T1000 (cell line): ENCODE measurements at places on chromosomes 5 and 9.

DNA sequence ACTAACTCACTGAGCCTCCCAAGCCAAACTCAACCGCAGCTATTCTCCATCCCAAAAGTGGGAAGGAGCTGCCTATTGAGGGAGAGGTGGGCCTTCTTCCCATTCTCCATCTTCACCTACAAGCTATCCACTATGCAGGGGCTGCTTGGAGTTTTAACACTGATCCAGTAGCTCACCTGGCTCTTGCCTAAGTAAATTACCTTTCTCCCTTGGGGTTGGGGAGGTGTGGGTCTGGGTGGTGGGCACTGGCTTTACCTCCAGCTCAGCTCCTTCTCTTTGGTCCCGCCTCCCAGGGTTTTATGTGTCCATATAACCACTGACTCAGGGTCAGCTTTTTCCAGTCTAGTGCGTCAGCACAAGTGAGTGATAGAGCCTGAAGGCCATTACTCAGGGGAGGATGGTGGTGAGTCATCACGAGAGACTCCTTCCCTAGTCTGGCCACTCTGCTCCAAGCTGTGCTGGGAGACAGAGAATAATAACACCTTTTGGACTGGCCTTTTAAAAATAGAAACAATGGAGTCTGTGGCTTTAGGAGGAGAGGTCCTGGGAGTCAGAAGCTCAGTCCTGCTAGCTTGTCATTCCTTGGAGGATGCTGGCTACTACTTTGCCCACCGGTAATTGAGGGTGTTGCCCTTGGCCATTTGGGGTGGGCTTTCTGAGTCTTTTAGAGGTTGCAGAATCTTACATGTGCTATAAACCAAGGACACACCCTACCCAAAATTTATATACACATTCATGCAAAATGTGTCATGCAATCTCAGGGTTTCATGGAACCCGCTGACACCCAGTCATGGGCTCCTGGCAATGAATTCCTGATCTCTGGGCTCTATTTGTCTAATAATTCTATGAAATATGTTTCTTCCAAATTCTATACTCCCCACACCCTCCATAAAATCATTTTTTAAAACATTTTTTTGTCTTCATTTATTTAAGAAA, 35.6 kb upstream of the ATP6V1G1 start:
- DNase-seq: peak; percentile 90

GRCh38 chr9:75491533-75491932, 398.9 kb upstream of the PCSK5 start:
- no peak for DNase-seq

- DNase-seq: no peak
These were observed 56.6 kb upstream of the MOCS2 start for GRCh38 chr5:53166183-53166495.

DNA sequence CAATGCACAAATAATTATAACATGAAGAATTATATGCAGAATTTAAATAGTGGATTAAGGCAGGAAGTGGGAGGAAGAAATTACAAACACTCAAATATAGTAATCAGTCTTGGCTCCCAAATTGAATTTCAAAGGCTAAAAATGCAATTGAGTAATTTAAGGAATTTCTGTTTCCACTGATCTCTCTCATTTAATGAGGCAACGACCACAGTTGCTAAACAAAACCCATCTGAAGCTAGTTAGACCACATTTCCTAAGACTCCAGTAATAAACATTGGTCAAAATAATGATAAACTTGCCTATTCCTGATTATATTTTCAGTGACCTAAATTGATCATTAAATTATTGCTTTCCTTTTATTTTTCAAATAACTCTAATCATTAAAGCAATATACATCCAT, 174.3 kb upstream of the GRIN3A start:
- DNase-seq: no peak

- no peak for DNase-seq
These were observed 9.7 kb upstream of the RNU6ATAC start for GRCh38 chr9:134174073-134174449.

- no peak for DNase-seq
These were observed 98.0 kb downstream of the EDIL3 start for GRCh38 chr5:84286662-84287061.

GRCh38 chr9:36899406-36899805, 134.7 kb downstream of the PAX5 start:
- no peak for DNase-seq

DNA sequence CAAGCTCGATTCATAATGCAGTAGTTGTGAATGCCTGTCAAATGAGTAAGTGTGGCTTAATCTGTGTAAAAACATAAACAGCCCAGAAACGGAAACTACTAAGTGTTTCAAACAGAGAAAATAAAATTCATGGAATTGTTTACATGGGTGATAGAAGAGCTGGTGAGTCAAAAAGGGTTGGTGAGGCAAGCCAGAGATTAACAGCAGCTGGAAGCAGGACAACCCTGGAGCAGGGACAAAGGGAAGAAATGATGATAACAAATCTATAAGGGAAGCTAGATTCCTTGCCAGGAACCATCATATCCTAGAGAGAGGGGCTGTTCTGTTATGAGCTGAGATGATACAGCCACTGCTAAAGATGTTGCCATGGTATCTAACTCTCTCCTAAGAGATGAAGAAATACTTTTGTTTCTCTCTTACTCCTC, 18.0 kb upstream of the PRR16 start:
- DNase-seq: peak; percentile 4

DNA sequence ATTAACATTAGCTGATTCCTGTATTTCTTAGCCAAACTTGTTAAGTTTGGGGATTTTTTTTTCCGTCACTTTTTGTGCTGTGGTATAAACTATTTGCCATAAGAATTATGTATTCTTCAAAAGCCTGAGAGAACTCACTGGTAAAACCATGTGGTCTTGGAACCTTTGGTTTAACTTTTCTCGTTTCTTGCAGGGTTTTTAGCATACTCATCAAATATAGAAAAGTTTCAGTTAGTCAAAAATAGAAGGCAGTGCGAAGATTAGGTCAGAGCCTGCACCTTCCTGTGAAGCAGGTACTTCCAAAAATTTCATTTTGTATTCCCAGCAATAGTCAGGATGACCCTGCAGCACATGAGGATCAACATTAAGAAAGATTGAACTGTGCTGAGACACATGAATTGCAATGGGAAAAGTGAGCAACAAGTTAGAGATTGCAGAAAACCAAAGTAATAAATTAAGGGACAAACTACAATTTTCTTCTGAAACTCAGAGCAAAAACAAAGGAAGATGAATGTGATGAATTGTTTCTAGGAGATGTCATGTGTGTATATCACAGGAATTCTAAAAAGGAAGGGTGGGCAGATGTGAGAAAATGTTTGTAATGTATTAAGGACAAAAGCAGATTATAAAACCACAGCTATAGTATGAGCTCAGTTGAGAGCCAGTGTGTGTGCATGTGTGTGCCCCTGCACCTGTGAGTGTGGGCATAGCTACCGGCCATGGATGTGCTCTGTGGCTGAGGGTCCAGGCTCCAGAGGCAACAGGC, 102.2 kb downstream of the ANGPTL2 start:
- no peak for DNase-seq

- DNase-seq: no peak
These were observed 181.0 kb upstream of the CD180 start for GRCh38 chr5:67377631-67378030.

DNA sequence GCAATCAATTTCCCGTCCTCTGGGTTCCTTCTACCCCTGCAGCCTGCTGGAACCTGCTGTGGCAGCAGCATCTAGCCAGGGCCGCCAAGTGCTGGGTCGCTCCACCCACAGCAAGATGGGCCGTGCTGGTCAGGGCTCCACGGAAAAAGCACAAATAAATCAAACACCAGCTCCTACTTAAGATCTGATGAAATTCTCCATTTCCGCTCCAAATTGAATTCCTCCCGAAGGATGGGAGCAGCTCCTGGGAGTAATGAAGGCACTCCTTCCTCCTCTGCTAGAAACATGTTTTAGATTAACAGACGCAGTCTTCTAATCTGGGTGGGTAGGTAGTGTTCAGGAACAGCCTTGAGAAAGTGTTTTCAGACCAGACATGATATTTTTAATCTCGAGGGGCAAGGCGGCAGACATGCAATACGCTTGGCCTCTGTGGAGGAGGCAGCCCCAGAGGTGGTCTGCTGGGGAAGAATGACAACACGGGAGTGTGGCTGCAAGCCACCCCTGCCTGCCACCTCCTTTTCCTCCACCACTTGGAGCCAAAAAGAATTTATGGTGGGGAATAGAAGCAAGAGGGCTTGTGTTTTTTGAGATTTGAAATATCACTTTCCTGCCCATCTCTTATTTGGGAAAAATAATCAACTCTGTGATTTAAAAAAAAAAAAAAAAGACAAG, 194.1 kb downstream of the AOPEP start:
- DNase-seq: no peak

- DNase-seq: no peak
These were observed 41.0 kb downstream of the ALDH1A1 start for GRCh38 chr9:72911816-72912215.

GRCh38 chr5:148998174-148998797, 64.6 kb downstream of the SH3TC2 start:
- no peak for DNase-seq
